ENCODE measurements at places on chromosomes 1 and 21.

GRCh38 chr1:210750468-210750867 is 383.5 kb downstream of the KCNH1 start:
- no peak for DNase-seq
- H3K4me1 ChIP-seq: peaks cover 2% of the 10 kb centered on the region
- no peaks in the 10 kb centered on the region for H3K36me3 ChIP-seq
- H3K27ac ChIP-seq: no peak overlapping the region

DNA sequence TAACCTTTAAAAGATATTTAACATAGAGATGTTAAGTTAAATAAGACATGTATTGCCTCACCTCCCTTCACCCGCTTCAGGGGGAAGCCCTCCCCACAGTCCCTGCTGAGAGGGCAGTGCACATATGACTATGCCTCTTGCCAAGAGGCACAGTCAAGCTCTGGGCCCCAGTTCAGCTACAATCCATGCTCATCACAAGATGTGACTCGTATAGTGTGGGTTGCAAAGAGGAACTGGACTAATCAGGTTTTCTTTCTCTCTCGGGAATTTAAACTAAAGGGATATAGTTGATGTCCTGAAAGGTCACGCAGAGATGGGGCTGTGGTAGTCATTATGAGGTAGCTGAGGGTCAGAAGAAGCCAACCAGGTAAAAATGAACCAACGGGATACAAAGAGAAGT is 35.6 kb downstream of the LYST start:
- H3K4me1 ChIP-seq: no peaks in the 10 kb centered on the region
- peaks cover 5% of the 10 kb centered on the region for H3K36me3 ChIP-seq
- peak overlapping the region; percentile 22 for H3K27ac ChIP-seq
- DNase-seq: peak; percentile 33
- H3K4me3 ChIP-seq: no peak overlapping the region

DNA sequence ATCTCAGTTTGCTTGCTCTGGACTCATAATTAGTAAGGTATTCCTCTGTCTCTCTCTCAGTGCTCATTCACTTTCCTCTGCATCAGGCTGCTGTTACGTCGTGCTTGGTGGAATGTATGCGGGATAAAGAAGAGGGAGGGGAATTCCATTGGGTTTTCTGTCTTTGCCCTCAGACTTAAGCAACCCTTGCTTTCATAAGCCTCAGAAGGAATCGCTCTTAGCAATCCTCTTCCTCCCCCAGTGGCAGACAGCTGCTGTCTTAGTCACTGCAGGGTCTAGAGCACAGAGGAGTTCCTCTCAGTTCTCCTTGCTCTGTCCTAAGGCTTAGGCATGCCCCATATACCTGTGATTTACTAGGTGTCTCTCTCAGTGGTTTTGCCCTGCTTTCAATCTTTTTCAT is 19.1 kb upstream of the NTMT2 start:
- no peak overlapping the region for H3K27ac ChIP-seq
- no peak for DNase-seq
- no peak overlapping the region for H3K4me3 ChIP-seq
- H3K4me1 ChIP-seq: no peaks in the 10 kb centered on the region
- no peaks in the 10 kb centered on the region for H3K27me3 ChIP-seq

- H3K27ac ChIP-seq: no peak overlapping the region
- H3K4me1 ChIP-seq: peaks cover 39% of the 10 kb centered on the region
- H3K27me3 ChIP-seq: no peaks in the 10 kb centered on the region
Observed at GRCh38 chr1:19375631-19376400, 63.7 kb downstream of the SLC66A1 start.

DNA sequence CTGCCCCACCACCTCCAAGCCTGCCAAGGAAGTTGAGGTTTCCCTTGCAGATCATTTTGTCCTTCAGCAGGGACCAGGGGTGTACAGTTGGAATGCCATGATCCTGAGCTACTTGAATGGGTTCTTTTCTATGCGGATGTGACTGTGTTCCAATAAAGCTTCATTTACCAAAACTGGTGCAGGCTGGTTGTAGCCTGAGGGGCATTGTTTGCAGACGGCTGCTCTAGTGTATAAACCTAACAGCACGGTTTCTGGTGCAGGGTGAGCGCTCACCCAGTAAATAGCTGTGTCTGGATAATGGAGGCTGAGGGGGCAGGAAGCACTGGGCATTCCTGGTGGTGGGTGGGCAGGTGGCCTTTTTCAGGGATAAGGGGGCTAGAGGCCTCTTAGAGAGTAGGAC is 72.7 kb upstream of the ACTL8 start:
- H3K27me3 ChIP-seq: no peaks in the 10 kb centered on the region
- H3K27ac ChIP-seq: no peak overlapping the region
- H3K36me3 ChIP-seq: no peaks in the 10 kb centered on the region
- H3K4me3 ChIP-seq: no peak overlapping the region
- no peak for DNase-seq

DNA sequence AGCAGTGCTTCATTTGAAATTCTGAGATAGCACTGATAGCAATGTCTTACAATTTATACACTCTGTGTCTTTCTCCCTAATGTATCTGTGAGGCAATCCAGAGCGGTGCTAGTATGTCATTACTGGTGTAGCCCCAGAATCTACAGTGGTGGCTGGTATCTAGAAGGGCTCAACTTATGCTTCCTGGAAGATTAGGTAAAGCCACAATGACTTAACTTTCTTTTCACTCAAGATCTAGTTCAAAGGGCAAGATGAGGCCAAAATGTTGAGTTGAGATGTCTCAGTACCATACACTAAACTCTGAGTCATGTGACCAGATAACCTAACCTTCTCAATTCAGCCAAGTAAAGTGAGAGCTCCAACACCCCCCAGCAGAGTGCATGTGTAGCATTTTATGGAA is 77.5 kb downstream of the PAPPA2 start:
- no peaks in the 10 kb centered on the region for H3K4me1 ChIP-seq
- no peaks in the 10 kb centered on the region for H3K36me3 ChIP-seq
- no peak for DNase-seq
- H3K27me3 ChIP-seq: no peaks in the 10 kb centered on the region

- DNase-seq: no peak
- no peaks in the 10 kb centered on the region for H3K27me3 ChIP-seq
- no peak overlapping the region for H3K27ac ChIP-seq
- H3K4me3 ChIP-seq: no peak overlapping the region
- H3K36me3 ChIP-seq: no peaks in the 10 kb centered on the region
- no peaks in the 10 kb centered on the region for H3K4me1 ChIP-seq
Observed at GRCh38 chr1:22470227-22470626, 18.6 kb downstream of the ZBTB40 start.

GRCh38 chr1:7425229-7425628 is 345.9 kb upstream of the VAMP3 start:
- H3K36me3 ChIP-seq: no peaks in the 10 kb centered on the region
- no peaks in the 10 kb centered on the region for H3K4me1 ChIP-seq
- H3K27me3 ChIP-seq: no peaks in the 10 kb centered on the region
- H3K4me3 ChIP-seq: no peak overlapping the region

DNA sequence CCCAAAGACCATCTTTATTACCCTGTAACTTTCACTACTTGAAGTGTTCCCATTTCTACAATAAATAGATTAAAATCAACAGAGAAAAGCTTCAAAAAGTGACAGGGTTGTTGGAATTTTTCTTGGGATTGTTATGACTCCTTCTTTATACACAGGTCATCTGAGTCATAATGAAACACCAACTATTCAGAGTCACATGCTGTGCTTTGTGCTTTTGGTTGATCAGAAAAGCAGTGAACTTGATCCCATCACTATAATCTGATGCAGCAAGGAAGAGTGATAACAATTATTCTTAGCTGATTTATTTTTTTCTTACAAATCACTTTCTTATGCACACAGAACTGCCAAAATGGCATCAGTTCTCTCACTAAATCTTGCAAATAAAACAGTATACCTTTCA is 422.9 kb downstream of the PTBP2 start:
- H3K4me1 ChIP-seq: no peaks in the 10 kb centered on the region
- H3K4me3 ChIP-seq: no peak overlapping the region
- H3K27ac ChIP-seq: no peak overlapping the region
- H3K27me3 ChIP-seq: no peaks in the 10 kb centered on the region

DNA sequence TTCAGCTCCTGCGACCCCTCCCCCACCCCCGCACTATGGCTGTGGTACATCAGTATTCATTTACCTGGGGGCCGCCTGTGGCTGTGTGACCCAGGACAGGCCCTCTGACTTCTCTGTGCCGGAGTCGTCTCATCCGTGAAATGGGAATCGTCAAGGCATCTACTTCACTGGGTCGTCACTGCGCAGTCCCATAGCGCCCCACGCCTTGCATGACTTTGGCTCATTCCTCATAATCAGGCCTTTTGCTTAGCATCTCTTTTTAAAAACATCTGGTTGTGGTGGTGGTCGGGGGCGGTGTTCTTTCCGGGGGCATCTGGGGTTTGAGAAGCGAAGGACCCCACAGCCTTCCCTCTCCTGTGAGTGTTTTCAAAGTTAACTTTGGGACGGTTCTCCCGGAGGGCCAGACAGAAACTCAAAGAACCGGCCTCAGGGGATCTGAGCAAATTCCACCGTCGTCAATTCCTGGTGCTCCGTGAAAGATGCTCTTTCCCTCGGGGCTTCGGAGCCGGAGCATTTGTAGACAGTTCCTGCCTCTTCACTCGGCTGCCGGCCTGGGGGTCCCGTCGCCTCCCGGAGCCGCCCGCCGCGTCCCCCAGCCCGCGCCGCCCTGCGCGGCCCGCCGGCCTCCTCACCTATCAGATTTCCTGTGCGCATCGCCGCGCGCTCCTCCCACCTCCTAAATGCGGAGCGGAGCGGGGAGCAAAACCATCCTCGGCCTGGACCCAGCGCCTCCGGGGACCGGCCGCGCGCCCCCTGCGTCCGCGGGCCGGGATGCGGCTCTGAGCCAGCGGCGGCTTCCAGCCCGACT is at the start of gene B3GALT5:
Gene B3GALT5, plus strand, starts transcription at position 708 of the 808 bp plus-strand sequence. CDS start 47,620 bp downstream, outside the sequence.
- H3K4me1 ChIP-seq: peaks cover 4% of the 10 kb centered on the region
- no peaks in the 10 kb centered on the region for H3K36me3 ChIP-seq
- H3K27ac ChIP-seq: no peak within 1 kb of the TSS
- peaks cover 48% of the 10 kb centered on the region for H3K27me3 ChIP-seq
- peak within 1 kb of the TSS; percentile 49 for H3K4me3 ChIP-seq

DNA sequence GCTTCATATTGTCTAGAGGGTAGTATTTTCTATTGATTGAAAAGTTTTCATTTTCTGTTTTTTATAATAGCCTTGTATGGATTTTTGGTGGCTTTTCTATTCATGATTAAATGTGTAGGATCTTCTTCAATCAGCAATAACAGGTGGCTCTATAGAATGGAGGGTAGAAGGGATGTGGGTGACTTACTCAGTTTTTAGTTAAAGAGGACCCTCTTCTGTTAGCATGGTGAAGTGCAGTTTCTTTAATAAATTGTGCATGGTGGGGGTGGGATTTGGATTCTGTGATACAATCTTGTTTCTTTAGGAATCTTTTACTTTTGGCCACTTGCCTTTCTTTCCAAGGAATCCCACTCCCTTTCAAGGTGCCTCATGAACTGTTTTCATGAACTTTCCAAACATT is 64.7 kb downstream of the SLC35A3 start:
- H3K27ac ChIP-seq: no peak overlapping the region
- H3K4me3 ChIP-seq: no peak overlapping the region
- H3K36me3 ChIP-seq: no peaks in the 10 kb centered on the region

DNA sequence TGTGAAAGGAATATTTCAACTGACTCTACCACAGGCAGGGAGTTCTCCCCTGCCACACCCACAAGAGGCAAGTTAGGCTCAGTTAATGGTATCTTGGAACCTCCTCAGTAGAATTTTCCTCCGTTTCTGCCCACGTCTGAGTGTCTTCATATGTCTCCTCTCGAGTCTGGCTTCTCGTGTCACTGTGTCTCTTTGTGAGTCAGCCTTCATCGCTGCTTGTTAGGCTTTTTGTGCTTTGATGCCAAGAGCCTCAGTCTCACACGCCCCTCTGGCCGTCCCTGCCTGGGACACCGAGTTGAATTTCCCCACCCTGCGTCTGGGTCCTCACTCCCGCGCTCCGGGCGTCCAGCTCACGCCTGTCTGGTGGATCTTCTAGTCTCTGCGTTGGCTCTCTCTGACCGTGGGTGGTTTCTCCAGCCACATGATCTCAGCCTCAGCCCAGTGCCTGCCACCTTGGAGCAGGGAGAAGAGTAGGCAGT is 125.7 kb upstream of the GADD45A start:
- no peak for DNase-seq
- H3K27me3 ChIP-seq: no peaks in the 10 kb centered on the region
- H3K36me3 ChIP-seq: no peaks in the 10 kb centered on the region
- no peak overlapping the region for H3K27ac ChIP-seq

GRCh38 chr1:29122682-29123052 is 1.0 kb downstream of the TMEM200B start:
- H3K27ac ChIP-seq: no peak overlapping the region
- peak; percentile 26 for DNase-seq
- H3K4me1 ChIP-seq: peaks cover 33% of the 10 kb centered on the region
- H3K4me3 ChIP-seq: peak overlapping the region; percentile 60
- H3K27me3 ChIP-seq: peaks cover 62% of the 10 kb centered on the region
- peaks cover 2% of the 10 kb centered on the region for H3K36me3 ChIP-seq

DNA sequence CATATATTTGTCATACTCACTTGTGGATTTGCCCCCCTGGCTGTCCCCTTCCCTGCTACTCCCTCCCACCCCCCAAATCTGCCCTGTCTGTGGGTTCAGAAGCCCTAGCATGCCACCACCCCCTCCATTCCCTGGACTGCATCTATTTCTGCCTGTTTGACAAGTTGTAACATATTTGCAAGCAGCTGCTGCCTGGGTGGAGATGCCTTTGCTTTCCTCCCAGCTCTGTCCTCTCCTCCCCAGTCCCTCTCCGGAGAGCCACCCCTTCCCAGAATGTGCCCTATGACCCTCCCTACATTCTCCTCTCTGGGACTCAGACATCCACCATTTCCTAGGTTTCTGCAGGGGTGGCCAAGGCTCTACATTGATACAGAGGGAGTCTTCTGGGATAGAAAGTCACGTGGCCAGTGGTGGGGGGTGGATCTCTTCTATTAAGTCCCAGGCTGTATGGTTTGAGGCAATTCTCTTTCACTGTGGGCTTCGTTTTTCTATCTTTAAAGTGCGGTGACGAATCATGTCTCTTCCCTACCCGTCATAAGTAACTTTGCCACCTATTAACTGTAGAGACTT is 6.0 kb upstream of the MYOG start:
- H3K27ac ChIP-seq: no peak overlapping the region
- no peak for DNase-seq
- no peaks in the 10 kb centered on the region for H3K4me1 ChIP-seq
- peaks cover 6% of the 10 kb centered on the region for H3K27me3 ChIP-seq
- no peak overlapping the region for H3K4me3 ChIP-seq

- H3K36me3 ChIP-seq: no peaks in the 10 kb centered on the region
- H3K4me1 ChIP-seq: no peaks in the 10 kb centered on the region
- H3K27ac ChIP-seq: no peak overlapping the region
- no peak for DNase-seq
- H3K4me3 ChIP-seq: no peak overlapping the region
Observed at GRCh38 chr21:21559285-21560045, 561.3 kb downstream of the NCAM2 start.

- no peaks in the 10 kb centered on the region for H3K27me3 ChIP-seq
- no peak overlapping the region for H3K4me3 ChIP-seq
- DNase-seq: peak; percentile 4
- H3K4me1 ChIP-seq: peaks cover 10% of the 10 kb centered on the region
- no peaks in the 10 kb centered on the region for H3K36me3 ChIP-seq
Observed at GRCh38 chr1:199979071-199979470, 48.4 kb upstream of the NR5A2 start.

GRCh38 chr1:6574025-6574620 is 5.7 kb upstream of the ZBTB48 start:
- H3K27me3 ChIP-seq: no peaks in the 10 kb centered on the region
- H3K27ac ChIP-seq: no peak overlapping the region
- DNase-seq: no peak

Measured in common myeloid progenitor, CD34-positive (primary cell).